Heart left ventricle (tissue), 16 donors: ENCODE measurements at places on chromosomes 11 and 22. TPM values are rescaled to one million over a fixed set of nuclear protein-coding genes. Genes with fewer than 3 reads are reported as not detected.
A peak's percentile ranks its signal among the peaks of the same experiment; 100 is the strongest.

Gene C11orf97
- polyA plus RNA-seq, result not detected

DNA sequence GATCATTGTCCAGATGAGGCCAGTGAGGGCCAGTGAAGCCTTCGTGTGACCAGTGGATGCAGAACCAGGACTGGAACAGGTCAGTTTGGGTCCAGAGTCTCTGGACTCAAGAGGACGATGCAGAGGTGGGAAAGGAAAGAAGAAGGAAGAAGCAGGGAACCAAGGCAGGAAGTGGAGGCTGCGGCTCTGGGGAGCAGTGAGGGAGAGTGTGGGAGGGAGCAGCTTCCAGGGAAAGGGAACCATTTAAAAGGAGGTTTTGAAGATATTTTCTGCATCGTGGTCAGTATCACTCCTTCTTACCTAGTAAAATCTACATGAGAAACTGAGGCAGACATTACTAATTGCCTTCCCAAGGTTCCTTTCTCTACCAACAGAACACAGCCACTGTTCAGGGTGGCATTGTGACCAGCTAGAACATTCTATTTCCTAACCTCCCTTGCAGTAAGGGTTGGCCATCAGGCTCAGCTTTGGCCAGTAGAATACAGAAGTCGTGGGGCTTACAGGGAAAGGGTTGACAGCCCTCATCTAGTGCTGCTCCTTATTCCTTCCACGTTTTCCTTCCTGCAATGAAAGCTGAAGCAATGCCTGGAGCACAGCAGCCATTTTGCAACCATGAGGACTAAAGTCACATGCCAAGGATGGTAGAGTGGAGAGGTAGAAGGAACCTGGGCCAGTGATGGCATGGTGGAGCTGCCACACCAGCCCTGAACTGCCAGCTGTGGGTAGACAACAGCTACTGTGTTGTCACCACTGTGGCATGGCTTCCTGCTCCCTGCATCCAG lies 29.1 kb upstream of the LINC01488 start:
- DNase-seq, result no peak

- no peak for DNase-seq
Measured at GRCh38 chr11:2002807-2003206, 5.2 kb upstream of the H19 start.

DNA sequence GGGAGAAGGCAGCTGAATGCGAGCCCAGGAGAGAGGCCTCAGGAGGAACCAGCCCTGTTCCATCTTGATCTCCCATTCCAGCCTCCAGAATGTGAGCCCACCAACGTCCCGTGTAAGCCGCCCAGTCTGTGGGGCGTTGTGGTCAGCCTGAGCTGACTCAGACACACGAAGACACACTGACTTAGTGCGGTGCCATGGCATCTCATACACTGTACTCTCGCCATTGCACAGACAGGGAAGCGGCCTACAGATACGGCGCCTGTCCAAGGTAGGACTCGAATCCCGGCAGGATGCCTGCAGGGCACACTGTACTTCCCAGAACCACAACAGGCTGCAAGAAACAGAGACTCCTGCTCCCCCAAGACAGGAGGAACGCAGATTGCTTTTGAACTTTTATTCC lies 179.6 kb downstream of the CTTN start:
- DNase-seq, result no peak

- DNase-seq, result no peak
Measured at GRCh38 chr11:24880962-24881361, 384.1 kb downstream of the LUZP2 start.

DNA sequence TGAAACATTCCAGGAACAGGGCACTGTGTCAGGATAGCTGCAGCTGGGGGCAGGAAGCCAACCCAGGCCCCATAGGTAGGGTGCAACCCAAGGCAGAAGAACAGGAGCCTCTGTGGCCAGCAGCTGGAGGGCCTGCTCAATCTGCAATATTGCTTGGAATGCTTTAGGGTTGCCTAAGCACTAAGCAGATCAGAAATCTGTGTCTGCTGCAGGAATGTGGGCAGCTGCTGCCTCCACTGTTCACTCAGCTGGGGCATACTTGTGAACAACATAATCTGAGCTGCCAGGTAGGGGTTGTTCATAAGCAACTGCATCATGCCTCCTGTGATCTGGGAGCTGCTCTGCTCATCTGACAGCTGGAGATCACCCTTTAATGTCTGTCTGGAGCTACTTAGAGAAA lies 1.7 kb downstream of the UBQLNL start:
- no peak for DNase-seq

GRCh38 chr11:103806130-103806895 lies 230.1 kb upstream of the DDI1 start:
- no peak for DNase-seq

DNA sequence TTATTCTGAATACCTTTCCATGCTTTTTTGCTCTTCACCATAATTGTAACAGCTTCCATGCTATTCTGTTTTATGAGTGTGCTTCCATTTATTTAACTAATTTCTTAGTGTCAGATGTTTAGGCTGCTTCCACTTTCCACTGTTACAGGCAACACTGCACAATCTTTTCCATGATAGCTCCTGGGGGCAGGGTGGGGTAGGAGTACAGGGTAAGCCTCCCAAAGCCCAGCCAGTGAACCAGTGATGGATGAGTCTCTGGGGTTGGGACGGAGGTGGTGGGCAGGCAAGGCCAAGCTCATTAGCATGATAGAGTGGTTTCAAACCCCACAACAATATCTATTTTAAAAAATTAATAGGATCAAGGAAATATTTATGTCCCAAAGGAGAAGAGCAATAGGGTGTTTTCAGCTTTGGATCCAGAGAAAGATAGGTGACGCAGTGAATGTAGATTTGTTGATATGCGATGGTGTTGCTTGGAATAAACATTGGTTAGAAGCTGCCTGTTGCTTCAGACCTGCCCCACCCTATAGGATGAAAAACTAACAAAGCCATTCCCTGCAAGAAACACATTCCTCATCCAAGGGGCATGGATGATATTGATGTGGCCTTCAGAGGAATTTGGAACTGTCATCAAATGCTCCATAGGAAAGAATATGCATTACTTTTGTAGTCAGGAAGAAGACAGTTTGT lies 17.1 kb upstream of the ELF5 start:
- no peak for DNase-seq

- DNase-seq, result no peak
Measured at GRCh38 chr11:122334546-122335339, 218.7 kb upstream of the BLID start.

Gene IFITM10
- polyA plus RNA-seq, result 0.12 TPM

Gene C11orf91
- not detected for polyA plus RNA-seq

Gene OTOG
- polyA plus RNA-seq, result not detected

- no peak for DNase-seq
Measured at GRCh38 chr11:15865212-15865987, 490.9 kb downstream of the SOX6 start.

DNA sequence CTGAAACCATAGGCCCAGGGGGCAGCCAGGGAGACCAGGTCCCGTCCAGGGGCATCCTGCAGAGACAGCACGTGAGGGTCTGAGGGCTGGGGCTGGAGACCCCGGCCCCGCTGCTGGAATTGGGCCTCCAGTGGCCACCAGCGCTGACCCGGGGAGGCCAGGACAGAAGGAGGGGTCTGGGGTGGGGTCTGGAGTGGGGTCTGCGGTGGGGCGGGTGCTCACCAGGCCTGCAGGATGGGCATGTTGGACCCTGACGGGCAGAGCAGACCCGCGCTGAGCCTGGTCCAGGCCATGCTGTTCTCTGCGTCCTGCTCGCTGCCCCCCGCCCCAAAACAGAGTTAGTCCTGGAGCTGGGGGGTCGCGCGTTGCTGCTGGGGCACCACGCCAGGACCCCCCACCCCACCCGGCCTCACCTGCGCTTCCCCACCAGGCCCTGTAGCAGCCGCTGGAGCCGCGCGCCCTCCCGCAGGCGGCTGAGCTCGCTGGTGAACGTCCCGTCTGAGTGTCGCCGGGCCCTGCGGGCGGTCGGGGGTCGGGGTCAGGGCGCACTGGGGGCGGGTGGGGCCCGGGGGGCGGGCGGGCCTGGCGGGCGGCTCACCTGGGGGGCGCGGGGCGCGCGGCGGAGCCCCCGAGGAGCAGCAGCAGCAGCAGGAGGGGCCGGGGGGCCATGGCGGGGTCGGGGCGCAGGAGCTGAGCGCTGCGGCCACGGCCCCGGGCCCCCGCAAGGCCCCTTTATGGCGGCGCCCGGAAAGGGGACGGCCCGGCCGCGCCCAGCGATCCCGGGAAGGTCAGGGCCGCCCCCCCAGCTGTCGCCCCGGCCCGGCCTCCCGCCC lies at the start of gene SCT:
SCT (minus strand) TSS at position 707 of the 833 bp plus-strand sequence; CDS start at position 669, 38 bp downstream.
- DNase-seq, result peak; percentile 16

DNA sequence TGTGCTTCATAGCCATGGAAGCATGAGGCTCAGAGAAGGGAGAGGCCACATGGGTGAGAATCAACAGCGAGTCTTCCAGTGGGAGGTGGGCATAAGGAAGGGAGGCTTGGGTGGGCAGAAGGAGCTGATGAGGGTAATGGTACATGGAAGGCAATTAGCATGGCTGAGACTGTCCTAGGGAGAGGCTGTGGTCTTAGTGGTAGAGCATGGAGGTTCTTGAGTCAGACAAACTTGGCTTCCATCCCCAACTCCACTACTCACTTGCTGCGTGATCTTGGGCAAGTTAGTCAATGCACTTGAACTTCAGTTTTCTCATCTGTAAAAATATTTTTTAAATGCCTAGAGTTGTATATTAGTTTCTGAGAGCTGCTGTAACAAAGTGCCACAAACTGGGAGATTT lies 227.2 kb upstream of the E2F8 start:
- no peak for DNase-seq

DNA sequence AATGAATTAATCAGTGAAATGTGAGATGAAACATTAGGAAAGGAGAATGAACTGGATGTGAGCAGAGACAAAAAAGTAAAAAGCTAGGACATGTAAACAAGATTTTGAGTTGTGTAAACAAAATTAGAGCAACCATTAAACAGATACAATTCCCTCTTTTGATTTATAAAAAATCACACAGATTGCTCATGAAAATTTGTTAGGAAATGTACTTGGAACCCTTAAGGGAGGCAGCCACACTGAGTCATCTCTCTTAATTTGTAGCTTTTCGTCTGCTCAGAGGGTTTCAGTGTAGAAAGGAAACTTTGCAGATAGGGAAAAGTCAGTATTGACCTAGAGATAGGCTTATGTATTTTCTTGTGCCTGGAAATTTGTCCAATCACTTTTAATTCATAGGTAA lies 49.6 kb upstream of the ME3 start:
- no peak for DNase-seq

DNA sequence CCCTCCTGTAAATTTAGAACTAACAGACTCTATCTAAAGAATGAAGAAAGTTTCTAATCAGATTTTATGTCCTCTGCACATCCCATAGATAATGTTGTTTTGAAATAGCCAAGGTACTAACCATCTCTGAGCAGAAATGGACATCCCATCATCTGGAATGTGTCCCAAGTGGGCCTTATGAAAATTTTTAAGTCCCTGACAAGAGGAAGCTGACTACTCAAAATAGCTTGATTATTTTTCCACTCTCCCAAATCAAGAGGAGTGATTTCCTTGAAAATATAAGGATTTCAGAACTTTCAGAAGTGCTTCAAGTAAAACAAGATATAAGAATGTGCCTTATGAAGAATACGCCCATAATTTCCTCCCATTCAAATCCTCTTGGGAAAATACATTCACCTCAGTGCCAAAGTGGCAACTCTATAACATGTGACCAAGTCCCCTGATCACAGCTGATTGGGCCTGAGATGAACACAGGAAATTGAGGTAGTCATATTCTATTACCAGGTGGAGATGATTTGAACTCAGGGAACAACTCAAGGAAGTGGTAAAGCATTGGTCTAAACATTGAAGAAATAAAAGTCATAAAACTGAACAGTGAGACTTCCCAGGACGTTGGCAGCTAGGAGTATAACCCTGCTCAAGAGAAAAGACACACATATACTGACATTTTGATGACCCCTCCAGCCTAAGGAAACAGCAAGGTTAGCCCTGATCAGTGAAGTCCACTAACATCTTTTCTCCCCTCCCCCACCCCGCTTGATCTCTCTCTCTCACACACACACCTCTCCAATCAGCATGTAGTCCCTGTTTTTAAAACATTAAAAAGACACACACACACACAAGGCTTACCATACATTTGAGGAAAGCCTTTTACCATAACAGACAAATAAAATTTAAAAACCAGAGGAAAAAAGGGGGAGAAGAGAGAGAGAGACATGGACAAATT lies 70.8 kb upstream of the TEAD1 start:
- no peak for DNase-seq

Gene ST14
- polyA plus RNA-seq, result 1.4 TPM

- DNase-seq, result no peak
Measured at GRCh38 chr22:25638638-25639037, 74.2 kb downstream of the GRK3 start.

Gene ZNF214
- polyA plus RNA-seq, result 0.91 TPM

GRCh38 chr11:61026121-61027031 lies 54.9 kb downstream of the CD6 start:
- DNase-seq, result no peak

Gene LGR4
- polyA plus RNA-seq, result 7.4 TPM

GRCh38 chr22:47395481-47395880 lies 633.0 kb downstream of the TBC1D22A start:
- DNase-seq, result no peak

Gene MGAT3
- 2.6 TPM for polyA plus RNA-seq

- no peak for DNase-seq
Measured at GRCh38 chr22:24697621-24698082, 76.9 kb downstream of the PIWIL3 start.

DNA sequence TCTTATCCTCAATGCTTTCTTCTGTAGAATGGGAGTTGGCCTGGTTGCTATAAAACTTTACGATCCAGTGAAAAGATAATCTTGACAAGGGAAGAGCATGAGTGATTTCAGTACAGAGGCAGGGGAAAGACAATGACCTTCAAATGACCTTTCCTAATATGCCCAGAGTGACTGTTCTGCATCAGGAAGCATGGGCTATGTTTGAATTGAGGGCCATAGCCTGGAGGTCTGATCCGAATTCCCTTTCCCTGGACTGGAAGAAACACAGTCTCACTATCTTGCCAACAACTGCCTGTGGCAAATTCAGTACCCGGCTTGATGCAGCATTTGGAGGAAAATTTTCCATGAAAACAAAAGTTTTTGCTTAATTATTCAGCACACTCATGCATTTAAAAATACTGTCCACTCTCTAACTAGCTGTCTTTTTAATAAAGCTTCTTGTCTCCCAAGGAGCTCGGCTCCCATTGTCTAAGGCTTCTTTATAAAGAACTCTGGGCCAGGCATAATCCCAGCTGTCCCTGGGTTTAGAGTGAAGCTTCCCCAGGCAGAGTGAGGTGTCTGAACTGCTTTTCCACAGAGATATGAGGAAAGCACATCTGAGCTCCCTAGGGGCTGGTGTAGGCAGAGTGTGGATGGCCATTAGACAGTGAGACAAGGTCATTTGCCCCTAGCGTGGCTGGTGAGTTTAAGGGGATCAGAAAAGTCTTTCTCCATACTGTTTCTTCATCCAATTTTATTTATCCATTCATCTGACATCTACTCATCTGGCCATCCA lies 132.7 kb upstream of the CADM1 start:
- no peak for DNase-seq

GRCh38 chr22:40611606-40612005 lies 24.9 kb downstream of the MRTFA start:
- no peak for DNase-seq

Gene SFI1
- 4.8 TPM for polyA plus RNA-seq

- no peak for DNase-seq
Measured at GRCh38 chr11:217704-218103, 10.2 kb downstream of the RIC8A start.

Gene SYT7
- 13.0 TPM for polyA plus RNA-seq

Gene CAVIN3
- 92.8 TPM for polyA plus RNA-seq

GRCh38 chr11:86514453-86514852 lies 139.8 kb downstream of the CCDC81 start:
- no peak for DNase-seq
